Fibroblast of skin of right quadriceps (primary cell): ENCODE measurements at places on chromosomes 7 and 10.

- DNase-seq, result no peak
These were observed 26.2 kb upstream of the CARD11 start for GRCh38 chr7:3069771-3070449.

- no peak for DNase-seq
These were observed 143.3 kb upstream of the RSU1 start for GRCh38 chr10:16960551-16960950.

GRCh38 chr7:24419511-24419910 lies 135.5 kb downstream of the NPY start:
- no peak for DNase-seq

- DNase-seq, result peak; percentile 84
These were observed 200.2 kb upstream of the SEMA3E start for GRCh38 chr7:83849131-83849530.

- DNase-seq, result no peak
These were observed at the start of gene LRMDA for GRCh38 chr10:75431180-75432111. Gene LRMDA (plus strand): TSS chr10:75431624.

DNA sequence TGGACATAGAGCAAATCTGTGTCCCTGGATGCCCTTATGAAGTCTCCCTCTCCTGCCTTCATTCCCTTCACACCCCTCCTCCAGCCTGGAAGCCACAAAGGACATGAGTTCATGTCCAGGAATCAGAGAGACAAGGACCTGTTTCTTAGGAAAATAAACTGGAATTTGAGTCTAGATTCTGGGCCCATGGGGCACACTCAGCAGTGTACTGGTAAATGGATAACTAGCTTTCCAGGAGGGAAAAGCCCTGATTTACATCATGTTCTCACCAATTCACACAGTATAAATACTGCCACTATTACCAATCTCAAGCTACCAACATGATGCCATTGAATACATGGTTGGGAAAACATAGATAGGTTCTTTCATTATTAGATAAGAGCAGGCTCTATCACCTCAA lies 9.9 kb downstream of the FAM237B start:
- DNase-seq, result no peak
